KG1 (cell line): ENCODE measurements at places on chromosomes 16 and 17.

DNA sequence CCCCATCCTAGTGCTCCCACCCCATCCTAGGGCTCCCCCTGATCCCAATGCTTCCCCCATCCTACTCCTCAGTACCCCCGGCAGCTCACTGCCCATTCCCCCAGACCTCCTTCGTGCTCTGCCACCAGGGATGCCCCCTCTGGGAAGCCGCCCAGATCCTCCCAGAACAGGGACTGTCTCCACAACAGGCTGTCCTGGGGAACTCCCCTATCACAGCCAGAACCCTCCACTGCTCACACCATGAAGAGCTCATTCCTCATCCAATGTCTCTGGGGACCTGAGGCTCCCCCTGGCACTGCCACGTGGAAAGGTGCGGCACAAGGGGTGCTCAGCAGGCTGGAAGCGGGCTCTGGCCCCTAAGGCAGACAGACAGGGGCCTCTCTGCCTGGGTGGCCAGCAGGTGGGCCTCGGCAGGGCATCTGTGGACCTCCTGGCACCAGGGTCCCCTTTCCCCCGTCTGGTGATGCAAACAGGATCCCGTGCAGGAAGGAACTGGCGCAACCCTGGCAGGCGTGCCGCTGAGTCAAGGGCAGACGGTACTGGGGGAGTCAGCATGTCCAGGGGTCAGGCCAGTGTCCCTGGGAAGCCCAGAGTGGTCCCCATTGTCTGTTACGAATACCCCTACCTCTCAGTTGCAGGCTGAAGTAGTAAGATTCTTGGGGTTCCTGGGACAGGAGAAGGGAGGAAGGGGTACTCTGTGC, 14.8 kb upstream of the PVALEF start:
- DNase-seq: no peak

- no peak for DNase-seq
These were observed 89.9 kb upstream of the DNAH17 start for GRCh38 chr17:78667091-78667490.

GRCh38 chr16:67736858-67737257, 17.7 kb upstream of the GFOD2 start:
- DNase-seq: no peak

GRCh38 chr17:47641202-47641601, 8.5 kb upstream of the KPNB1 start:
- no peak for DNase-seq

DNA sequence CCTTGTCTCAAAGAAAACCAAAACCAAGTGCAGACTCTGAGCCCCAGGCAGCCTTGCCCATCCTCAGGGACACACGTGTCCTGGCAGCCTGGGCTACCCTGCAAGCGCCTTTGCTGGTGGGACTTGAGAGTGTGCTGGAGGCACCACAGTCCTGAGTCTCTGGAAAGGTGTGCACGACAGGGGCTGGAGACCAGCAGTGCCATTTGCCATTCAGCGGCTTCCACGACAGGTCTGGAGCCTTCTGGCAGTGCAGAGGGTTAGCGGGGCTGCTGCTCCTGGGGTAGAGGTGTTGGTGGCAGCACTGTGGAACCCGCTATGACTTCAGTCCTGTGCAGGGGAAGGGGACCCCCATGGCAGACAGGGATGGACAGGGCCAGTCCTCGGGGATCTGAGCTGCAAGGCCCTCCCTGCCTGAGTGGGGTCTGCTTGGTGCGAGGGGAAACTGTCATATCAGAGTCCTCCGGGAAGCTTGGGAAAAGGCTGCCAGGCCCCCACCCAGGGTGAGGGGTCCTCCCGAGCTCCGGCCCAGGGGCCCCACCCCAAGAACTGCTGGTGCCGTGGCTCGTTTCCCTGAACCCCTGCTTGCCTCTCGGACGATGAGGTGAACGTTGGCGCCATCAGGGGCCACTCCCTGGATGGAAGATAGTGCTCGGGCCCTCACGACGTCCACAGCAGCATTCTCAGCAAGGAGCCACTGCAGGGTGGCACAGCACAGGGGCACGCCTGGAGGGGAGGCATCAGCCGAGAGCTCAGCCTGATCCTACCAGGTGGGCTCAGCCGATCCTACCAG, 6.8 kb downstream of the FAAP100 start:
- DNase-seq: no peak
